ENCODE measurements at places on chromosomes 2 and 18. TPM values are rescaled to one million over a fixed set of nuclear protein-coding genes. Genes with fewer than 3 reads are reported as not detected.

The FAHD2B gene
- total RNA-seq = 6.3 TPM

The WDR43 gene
- 93.1 TPM for total RNA-seq

The RTN4 gene
- total RNA-seq = 604 TPM

DNA sequence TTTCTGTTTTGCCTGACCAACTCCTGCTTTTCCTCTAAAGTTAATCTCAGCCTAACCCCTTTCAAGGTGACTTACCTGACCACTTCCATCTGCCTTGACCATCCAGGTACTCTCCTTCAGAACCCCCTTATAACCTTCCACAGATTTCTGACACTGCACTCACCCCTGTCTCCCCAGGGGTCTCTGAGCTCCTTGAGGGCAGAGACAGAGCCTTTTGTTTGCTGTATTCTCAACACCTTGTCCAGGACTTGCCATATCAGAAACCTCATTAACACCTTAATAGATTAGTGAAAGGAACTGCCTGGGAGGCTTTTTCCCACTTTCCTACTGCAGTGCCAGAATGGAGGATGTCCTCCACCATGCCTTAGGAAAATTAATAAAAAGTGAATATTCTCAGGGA, 119.7 kb upstream of the SERPINE2 start:
- DNase-seq = no peak

GRCh38 chr2:190354003-190354690, 10.8 kb downstream of the INPP1 start:
- no peak for DNase-seq

DNA sequence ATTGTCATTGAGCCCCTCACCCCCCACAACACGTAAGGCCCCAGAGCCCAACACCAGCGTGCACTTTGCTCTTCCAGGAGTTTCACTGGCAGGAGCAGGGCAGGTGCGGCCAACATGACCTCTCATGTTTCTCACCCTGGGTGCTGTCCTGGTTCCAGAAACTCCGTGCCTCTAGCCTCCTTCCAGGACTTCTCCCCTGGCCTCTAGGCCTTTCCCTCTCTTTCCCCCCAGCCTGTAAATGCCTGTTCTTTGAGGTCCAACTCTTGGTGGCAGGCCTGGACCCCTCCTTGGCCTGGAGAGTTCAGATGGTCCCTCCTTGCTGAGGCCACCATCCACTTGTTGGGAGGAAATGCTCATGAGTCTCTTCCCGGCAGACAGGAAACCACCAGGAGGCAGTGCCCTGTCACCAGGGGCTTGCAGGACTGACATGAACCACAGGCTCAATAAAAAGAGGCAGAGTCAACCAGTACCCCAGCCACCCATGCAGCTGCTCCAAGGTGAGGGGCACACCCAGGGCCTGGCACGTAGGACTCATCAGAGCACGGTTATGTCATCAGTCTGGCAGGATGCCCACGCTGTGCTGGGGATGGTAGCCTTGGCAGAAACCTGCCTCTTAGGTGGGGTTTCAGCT, 1.5 kb downstream of the MALL start:
- peak; percentile 41 for DNase-seq

- no peak for DNase-seq
Measured at GRCh38 chr2:210360412-210360811, 45.4 kb upstream of the MYL1 start.

DNA sequence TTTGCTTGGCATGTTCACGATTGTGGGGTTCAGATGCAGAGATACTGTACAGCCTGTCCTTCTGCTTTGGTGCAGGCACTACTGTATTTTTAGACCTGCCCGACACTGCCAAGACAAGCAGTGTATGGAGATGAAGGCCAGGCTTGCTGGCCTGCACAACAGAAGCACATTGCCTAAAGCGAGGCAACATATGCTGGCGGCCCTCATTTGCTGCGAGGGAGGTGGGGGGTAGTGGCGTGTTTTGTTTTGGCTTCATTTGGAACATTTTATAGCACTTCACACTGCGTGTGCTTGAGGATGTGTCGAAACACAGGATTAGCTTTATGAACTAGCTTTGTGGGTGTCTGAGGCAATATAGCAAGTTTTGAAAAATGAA, 27.0 kb downstream of the TMEM182 start:
- DNase-seq = no peak

- no peak for DNase-seq
Measured at GRCh38 chr18:2204736-2205135, 366.6 kb downstream of the METTL4 start.

- no peak for DNase-seq
Measured at GRCh38 chr2:49677227-49677626, 522.9 kb upstream of the FSHR start.

GRCh38 chr18:23811176-23811575, 121.9 kb downstream of the LAMA3 start:
- no peak for DNase-seq

DNA sequence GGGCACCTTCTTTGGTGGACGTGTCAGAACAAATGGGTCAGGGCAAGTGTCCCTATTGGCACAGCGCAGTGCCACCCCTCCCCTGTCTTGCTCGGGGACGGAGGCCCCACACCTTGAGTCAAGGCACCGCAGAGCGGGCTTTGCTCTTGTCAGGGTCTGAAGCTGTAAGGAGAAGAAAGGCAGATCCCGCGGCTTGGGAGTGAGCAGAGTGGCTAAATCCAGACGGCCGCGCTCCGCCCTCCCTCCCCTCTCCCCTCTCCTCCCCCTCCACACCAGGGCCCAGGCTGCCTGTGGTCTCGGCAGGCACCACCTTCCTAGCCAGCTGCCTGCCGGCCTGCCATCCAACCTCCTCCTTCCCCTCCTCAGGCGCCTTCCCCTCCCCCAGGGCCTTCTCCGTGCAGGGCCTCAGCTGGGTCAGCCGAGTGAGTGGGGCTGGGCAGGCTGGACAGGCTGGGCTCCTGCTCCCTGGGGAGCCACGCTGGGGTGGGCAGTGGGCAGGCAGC, 25.8 kb downstream of the SPEG start:
- DNase-seq = peak; percentile 11

- peak; percentile 71 for DNase-seq
Measured at GRCh38 chr18:7221424-7222155, 9.3 kb upstream of the LRRC30 start.
